ENCODE measurements at places on chromosomes 2 and 18.

DNA sequence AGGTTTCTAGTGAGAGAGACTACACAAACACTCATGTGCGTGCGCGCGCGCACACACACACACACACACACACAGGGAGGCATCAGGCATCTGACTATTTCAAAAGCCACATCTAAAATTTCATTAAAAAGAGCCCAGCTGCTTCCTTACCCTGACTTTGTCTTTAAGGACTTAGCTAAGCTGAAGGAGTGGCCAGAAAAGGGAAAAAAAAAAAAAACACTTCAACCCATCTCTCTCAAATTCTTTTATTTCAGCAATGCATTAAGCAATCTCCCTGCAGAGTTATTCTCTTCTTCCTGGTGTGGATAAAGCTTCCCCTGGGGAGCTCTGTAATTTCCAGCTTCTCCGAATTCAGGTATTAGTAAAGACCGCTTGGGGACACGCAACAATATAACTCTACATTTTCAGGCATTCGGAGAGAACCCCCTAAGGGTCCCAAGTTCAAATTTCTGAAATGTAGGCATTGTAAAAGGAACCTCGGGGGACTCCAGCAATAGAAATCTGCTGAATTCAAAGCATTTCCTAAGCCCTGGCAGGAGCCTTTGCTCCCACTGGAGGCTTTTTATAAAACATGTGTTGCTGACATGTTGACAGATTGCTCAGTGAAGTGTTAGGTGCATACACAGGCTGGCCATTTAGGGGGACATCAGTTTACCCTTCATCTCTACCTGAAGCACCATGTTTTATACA is 67.0 kb downstream of the ZNF521 start:
- DNase-seq: no peak

DNA sequence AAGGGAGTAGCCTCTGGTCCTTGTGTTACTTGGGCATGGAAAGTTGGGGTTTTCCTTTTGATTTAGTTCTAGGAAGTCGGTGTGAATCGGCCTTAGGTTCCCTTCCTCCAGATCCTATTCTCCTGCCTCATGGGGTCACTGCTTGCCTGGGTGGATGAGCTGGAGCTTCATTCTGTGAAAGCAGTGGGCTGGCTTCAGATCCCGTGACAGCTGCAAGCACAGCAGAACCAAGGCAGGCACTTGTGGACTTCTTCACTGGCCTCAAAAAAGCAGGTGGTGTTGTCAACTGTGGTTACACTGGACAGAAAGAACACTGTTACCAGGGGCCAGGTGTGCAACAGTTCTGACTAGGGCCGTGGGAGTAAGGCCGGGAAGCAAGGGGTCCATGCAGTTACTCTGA is 243.4 kb downstream of the LDLRAD4 start:
- no peak for DNase-seq

DNA sequence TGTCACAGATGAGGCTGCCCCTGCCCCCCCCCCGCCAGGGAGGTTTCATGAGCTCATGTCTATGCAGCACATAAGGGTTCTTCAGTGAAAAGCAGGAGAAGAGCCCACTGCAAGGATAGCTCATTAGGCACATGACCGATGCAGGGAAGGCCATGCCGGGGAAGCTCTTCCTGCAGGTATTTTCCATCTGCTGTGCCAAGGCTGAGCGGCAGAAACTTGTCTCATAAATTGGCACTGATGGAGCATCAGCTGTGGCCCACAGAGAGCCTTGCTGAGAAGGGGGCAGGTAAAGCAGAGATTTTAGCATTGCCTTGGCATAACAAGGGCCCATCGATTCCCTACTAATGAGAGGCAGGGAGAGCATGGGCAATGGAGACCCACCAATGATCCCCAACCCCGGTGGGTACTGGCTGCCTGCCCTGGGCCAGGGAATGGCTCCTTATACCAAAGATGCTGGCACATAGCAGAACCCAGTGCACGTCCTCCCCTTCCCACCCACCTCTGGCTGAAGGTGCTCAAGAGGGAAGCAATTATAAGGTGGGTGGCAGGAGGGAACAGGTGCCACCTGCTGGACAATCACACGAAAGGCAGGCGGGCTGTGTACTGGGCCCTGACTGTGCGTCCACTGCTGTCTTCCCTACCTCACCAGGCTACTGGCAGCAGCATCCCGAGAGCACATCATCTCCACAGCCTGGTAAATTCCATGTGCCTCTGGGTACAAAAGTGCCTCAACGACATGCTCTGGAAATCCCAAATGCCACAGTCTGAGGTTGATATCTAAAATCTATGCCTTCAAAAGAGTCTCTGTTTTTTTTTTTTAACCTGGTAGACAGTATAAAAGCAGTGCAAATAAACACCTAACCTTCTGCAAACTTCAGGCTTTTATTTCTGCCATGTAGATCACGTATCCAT is 41.4 kb downstream of the STEAP3 start:
- DNase-seq: no peak

DNA sequence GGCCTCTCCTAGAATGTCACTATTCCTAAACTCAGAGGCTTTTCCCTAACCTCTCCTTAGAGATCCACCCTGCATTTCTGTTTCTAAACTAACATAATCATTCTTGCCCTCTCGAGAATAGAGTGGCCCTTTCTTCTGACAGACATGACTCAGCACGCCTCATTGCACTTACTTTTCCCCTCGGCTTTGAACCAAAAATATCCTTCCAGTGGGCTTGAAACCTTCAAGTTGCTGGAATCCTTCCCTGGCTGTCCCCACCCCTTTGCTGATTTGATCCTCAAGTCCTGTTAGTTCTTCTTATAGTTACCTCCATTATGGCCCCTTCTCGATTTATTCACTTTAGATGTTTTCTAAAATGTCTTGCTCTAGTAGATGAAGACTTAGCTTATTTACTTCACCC is 158.0 kb downstream of the LTBP1 start:
- no peak for DNase-seq

DNA sequence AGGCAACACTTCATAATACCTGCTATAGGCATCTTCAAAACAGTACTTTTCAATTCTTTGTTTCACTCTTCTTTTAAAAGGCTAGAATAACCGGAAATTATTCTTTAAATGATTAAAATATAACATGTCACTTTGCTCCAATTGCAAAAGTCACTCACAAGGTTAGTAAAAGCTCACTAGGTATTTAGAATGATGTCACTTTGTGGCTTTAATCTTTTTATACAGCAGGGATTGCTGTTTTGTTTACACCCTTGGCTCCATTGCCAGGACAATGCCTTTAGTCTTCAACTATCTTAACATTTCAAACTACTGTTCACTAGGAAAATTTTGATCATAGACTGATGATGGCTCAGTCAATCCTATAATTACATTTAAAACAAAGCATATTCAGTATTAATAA is 157.1 kb downstream of the BAZ2B start:
- no peak for DNase-seq

GRCh38 chr2:49715597-49715996 is 561.3 kb upstream of the FSHR start:
- no peak for DNase-seq

- DNase-seq: no peak
Measured at GRCh38 chr2:44952143-44952805, 10.8 kb downstream of the SIX3 start.

Measured in effector memory CD4-positive, alpha-beta T cell (primary cell).